ENCODE measurements at places on chromosomes 4 and X. TPM values are rescaled to one million over a fixed set of nuclear protein-coding genes. Genes with fewer than 3 reads are reported as not detected.
A peak's percentile ranks its signal among the peaks of the same experiment; 100 is the strongest.

The NAA15 gene
- polyA plus RNA-seq = 47.7 TPM

The TTC29 gene
- polyA plus RNA-seq = not detected

The SPARCL1 gene
- not detected for polyA plus RNA-seq

The TGIF2LX gene
- not detected for polyA plus RNA-seq

GRCh38 chrX:118603981-118604380 lies 108.4 kb downstream of the DOCK11 start:
- DNase-seq = peak; percentile 33

- DNase-seq = no peak
These were observed 33.6 kb upstream of the ZFP42 start for GRCh38 chr4:187961961-187962360.

GRCh38 chrX:49312176-49312575 lies 8.7 kb downstream of the GAGE10 start:
- no peak for DNase-seq

DNA sequence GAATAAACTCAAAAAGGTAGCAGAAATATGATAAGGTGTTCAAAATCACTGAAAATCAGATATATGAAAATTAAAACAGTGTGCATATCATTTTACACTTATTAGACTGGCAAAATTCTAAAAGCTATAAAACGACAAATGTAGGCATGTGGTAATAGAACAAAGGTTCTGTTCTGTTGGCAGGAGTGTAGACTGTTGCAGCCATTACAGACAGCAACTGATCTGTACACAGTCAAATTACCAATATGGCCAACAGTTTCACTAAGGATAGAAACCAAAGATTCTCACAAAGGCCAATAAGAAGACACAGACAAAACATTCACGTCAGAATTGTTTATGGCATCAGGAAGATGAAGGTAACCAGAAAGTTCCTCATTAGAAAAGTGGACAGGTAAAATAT lies 112.8 kb upstream of the PLS3 start:
- DNase-seq = no peak

DNA sequence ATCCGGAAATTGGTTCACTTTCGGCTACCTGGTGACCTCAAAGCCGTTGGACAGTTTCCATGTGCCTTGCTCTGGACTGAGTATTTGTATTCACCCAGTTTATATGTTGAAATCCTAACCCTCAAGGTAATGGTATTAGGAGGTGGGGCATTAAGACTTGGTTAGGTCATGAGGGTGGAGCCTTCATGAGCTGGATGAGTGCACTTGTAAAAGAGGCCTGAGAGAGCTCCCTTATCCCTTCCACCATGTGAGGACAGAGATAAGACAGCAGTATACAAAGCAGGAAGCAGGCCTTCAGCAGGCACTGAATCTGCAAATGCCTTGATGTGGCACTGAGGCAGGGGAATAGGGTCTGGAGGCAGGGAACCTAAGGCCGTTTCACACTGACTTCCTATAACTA lies 5.3 kb upstream of the OPHN1 start:
- DNase-seq = no peak

DNA sequence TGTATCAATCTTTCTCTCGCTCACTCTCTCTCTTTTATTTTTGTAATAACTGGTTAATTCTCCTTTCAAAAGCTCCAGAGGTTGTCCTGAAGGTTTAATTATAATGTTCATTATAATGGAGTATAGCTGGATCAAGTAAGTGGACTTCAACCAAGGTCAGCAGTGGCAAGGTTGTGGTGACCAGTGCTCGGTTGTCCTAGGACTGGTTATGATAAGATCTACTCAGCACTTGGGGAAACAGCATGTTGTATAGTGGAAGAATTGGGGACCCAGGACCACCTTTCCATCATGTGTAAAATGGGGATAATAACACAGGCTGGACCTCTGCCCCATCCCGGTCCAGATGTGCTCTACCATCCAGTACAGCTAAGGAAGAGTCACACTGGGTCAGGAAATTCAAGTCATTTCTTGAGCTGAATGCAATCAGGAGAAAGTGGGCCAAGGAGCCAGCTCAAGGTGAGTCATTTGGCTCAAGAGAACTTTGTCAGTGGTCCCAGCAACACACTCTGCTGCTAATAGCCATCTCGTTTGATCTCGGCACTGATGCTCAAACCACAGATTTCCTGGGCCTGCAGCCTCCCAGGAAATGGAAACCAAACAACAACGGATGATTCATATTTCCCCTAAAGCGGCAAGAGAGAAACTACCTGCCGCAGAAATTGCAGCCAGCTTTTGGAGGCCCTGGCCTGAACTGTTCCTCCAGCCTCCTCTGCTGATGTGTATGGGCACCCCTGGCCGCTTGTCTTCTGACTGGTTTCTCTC lies 123.6 kb upstream of the RBPJ start:
- DNase-seq = peak; percentile 88

DNA sequence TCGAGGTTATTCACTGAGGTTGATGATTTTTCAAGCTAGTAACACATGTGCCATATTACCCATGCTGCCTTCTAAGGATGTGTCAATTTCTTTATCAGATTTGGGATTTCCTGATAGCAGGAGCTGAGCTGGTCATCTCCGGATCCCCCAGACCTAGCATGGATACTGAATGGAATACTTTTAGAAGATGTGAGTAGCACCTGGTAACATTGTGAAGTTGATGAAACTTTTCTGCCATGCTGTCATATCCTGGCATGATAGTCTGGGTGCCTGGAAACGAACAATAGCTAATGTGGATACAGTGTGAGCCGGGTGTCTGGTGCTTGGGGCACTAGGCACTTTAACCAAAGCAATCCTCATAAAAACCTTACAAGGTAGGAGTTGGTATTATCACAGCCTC lies 11.0 kb upstream of the CYTL1 start:
- no peak for DNase-seq

GRCh38 chr4:59841698-59842097 lies 1358.4 kb upstream of the ADGRL3 start:
- DNase-seq = no peak

DNA sequence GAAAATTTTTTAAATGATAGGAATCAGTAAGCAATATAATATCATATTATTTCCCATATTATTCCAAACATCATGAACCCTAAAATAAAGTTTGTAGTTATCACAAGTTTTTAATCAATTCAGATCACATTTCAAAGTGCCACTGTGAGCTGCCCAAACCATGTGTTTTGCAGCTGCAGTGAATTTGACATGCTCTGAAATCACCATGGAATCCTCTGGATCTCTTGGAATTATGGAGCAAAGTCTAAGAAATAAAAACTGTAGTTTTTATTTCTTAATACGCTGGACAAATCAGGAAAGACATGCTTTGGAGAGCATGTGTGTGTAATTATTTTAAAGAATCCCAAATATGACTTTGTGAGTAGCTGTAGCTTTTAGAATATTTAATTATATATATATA lies 262.7 kb downstream of the ANKRD50 start:
- DNase-seq = no peak

DNA sequence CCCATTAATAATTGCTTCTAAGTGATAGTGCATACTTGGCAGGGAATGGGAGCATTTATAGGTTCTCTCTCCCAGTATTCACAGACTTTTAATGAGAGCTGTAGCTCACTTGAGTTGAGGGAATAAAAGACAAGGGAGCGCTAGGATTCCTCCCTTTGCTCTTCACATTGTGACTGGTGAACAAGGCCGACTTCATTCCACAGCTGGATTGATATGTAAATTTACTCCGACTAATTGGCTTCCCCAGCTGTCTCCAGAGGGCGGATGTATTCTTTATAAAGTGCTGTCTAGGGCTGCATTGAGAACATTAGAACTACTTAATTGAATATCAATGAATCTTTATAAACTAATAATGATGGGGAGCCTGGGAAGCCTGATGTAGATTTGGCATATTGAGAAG lies 63.4 kb downstream of the GPR50 start:
- DNase-seq = no peak

DNA sequence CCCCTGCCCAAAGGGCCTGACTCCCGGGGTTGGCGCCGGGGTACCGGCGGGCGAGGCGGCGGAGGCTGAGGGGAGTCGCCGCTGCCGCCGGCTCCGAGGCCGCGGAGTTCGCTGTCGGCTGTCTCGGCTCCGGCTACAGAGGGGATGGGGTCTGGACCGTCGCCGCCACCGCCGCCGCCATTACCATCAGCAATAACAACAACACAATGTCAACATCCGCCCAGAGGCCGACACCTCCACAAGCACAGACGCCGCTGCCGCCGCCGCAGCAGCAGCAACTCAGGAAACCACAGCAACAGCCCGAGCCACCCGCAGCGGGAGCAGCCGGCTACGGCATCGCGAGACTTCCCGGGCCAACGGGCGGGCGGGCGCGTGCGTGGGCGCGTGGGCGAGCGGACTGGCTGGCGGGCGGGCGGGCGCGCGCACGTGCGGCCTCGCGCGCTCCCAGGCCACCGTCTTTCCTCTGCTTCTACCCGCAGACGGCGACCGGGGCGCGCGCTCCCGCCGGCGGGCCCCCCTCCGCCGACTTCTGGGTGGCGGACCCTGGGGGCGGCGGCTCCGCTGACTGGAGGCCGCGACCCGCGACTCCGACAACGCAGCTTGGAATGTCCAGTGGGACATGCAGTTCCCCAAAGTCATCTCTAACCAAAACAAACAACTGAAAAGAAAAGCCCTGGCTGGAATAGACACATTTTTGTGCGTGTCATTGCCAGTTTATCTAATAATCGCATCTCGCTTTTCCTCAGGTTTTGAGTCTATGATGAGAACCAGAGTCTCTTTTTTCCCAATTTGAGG lies at the start of gene CHIC2:
Gene CHIC2 (minus strand): TSS at position 289 of the 795 bp plus-strand sequence. CDS start 305 bp downstream, outside the sequence.
- DNase-seq = peak; percentile 99

DNA sequence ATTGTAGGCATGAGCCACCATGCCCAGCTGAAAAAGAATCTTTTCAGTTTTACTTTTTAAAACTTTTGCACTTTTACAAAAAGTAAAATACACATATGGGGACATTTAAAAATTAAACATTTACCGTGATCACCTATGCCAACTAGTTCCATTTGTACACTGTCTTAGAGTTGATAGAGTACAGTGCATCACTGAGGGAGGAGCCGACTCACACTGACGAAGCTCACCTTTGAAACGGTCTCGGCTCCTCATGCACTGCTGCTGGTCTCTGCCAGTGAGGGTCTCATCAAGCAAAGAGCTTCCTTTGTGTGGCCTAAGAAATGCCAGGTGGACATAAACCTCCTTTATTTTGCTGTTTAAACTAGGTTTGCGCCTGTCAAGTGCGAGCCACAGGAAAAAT lies 50.0 kb downstream of the GRK4 start:
- no peak for DNase-seq

- no peak for DNase-seq
These were observed 10.3 kb downstream of the SPATA4 start for GRCh38 chr4:176185051-176185450.

DNA sequence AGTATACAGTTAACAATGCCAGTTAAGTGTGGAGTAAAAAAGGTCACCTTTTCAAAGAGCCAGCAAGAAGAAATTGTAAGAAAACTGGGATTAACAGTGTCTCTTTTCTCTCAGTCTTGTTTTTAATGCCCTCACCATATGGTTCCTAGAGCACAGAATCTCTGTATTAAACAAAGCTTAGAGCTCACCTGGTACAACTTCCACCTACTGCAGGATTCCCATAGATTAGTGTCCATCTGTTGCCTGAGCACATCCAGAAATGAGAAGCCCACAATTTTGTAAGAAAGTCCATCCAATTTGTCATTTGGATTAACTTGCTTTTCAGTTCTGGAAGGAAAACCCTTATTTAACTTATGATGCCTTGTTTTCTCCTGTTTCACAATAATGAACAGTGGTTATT lies 1037.1 kb downstream of the STPG2 start:
- no peak for DNase-seq

- no peak for DNase-seq
These were observed 108.3 kb upstream of the SLC4A4 start for GRCh38 chr4:71230271-71231128.

- no peak for DNase-seq
These were observed 259.6 kb upstream of the GPC4 start for GRCh38 chrX:133674726-133675470.

DNA sequence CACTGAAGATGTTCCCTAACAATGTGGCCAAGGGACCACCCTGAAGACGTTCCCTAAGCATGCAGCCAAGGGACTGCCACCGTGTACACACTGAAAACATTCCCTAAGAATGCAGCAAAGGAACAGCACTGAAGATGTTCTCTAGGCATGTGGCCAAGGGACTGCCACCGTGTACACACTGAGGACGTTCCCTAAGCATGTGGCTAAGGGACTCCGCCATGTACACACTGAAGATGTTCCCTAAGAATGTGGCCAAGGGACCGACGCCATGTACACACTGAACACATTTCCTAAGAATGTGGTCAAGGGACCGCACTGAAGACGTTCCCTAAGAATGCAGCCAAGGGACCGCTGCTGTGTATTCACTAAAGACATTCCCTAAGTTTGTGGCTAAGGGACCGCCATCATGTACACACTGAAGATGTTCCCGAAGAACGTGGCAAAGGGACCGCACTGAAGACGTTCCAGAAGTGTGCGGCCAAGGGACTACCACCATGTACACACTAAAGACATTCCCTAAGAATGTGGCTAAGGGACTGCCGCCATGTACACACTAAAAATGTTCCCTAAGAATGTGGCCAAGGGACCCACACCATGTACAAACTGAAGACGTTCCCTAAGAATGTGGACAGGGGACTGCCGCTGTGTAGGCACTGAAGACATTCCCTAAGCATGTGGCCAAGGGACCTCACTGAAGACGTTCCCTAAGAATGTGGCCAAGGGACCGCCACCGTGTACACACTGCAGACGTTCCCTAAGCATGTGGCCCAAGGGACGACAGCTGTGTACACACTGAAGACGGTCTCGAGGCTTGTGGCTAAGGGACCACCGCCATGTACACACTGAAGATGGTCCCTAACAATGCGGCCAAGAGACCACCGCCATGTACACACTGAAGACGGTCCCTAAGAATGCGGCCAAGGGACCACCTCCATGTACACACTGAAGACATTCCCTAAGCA lies 54.8 kb downstream of the DHRSX start:
- DNase-seq = no peak

DNA sequence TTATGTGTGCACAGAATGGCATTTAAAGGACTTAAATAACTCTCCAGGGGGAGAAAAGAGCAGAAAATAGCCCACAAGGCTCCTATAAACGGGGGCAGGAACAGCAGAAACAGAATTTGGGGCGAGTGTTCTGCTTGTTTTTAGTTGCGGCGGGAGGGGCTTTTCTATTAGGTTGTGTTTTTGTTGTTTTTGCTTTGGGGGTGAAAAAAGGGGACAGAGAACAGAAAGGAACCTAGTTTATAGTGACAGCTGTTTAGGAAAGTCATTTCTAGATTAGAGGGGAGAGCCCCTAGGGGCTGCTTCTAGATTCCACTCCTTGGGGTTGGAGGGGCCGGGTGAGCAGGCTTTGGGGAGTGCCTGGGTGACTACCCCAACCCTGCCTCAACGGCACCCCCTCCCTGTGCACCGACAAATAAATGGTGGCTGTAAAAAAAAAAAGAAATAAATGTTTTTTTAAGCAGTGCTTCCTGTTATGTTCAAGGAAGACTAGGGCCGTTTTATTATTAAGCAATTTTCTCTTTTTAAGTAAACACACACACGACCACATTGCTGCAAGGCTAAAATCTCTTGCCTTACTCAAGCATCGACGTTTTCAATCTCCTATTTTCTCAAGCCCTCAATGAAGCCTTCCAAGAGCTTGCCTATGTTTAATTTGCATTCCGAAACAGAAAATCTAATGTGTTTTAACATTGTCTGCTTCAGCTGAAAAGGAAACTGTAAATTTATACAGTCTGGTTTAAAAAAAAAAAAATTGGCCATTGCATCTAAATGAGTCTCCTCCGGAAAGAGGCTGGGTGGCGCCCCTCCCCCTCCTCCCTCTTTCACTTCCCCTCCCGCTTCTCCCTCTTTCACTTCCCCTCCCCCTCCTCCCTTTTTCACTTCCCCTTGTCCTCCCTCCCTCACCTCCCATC lies 123.3 kb upstream of the TBL1X start:
- DNase-seq = peak; percentile 77

- DNase-seq = no peak
These were observed at the start of gene SH3D19 for GRCh38 chr4:151325111-151325948. TSS of gene SH3D19 (minus strand) at chr4:151325605. CDS start at chr4:151325352, 253 bp downstream.
